ENCODE measurements at places on chromosomes 11 and 22.

GRCh38 chr22:30822216-30823014 is 127.7 kb downstream of the OSBP2 start:
- DNase-seq, result peak; percentile 55

DNA sequence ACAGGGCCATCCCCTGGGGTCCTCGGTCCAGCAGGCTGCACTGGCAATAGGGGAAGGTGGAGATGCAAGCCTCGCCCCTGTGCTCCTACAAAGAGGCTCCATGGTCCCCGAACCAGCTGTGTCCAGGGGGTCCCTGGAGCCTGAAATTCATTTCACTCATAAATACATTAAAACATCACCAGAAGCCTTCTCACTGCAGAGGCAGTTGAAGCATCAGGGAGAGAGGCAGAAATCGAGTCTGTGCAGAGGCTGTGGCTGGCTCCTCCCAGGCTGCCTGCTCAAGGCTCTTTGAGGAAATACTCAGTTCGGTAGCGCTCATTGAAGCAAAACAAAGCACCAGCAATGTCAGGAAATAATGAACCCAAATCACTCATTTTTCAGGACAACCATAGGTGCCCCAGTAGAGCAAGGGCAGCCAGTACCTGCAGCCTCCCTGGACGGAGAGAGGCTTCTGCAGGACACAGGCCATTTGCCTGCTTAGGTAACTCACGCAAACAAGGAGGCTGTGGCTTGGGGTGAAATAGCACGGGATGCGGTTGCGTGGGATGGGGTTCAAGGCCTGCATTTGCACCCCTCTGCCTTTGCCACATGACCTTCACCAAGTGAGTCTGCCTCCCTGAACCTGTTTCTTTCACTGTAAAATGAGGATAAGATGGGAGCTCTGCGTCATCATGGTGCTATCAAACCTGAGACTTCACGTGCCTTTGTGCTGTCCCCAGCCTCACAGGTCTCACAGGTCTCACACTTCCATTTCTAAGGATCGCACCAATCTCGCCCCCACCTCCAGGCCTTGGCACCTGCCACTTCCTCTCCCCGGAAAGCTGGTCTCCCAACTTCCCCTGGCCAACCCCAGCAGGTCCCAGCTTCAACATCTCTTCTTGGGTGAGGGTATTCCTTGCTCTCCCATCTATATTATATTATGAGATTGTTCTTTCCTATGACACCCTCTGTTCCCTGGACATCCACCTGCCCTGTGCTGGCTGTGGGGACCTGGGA is 84.3 kb upstream of the SHISAL1 start:
- DNase-seq, result no peak

GRCh38 chr11:27266125-27266524 is 96.9 kb downstream of the CCDC34 start:
- no peak for DNase-seq

GRCh38 chr11:110712659-110713448 is 617 bp upstream of the ARHGAP20 start:
- DNase-seq, result peak; percentile 46

- DNase-seq, result no peak
These were observed 36.4 kb downstream of the KCNJ4 start for GRCh38 chr22:38418589-38418988.

DNA sequence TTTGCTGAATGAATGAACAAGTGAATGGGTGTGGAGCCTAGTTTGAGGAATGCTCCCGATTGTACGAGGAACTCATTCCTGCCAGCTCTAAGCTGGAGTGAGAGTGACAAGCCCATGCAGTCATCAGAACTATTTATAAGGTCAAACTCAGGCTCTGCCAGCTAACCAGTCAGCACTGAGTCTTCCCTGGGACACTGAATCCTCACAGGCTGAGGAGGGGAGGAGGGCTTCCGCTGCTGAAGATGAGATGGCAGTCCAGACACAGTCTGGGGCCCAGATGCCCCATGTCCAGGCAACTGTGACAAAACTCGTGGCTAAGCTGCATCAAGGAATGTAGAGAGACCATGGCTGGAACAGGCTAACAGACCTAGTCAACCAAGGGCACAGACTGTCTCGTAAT is 4.0 kb downstream of the LRP4 start:
- peak; percentile 77 for DNase-seq

DNA sequence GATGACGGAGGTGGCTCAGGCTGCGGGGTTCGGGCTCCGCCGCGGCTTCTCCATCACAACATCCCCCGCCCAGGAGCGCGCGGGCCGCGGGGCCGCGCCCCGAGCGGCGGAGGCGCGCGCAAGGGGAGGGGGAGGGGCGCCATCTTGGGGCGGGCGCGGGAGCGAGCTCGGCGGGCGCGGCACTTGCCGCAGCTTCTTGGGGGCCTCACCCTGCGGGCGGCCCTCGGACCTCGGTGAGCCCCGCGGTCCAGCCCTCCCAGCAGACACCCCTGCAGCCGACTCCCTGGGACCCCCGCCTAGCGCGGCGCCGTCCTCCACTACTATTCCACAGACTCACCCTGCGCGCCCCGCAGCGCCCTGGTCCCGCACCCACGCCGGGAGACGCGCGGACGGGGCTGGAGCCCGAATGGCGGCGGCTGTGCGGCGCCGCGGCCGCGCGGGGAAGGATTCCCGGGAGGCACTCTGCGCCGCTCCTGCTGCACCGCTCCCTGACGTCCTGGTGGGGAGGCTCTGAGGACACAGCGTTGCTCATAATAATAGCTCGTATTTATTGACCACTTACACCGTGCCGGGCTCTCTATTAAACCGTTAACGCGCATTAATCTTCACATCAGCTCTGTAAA is at the start of gene APBB1:
Gene APBB1 (minus strand): TSS at position 86 of the 623 bp plus-strand sequence. CDS start 7,747 bp downstream, outside the sequence.
- peak; percentile 92 for DNase-seq

DNA sequence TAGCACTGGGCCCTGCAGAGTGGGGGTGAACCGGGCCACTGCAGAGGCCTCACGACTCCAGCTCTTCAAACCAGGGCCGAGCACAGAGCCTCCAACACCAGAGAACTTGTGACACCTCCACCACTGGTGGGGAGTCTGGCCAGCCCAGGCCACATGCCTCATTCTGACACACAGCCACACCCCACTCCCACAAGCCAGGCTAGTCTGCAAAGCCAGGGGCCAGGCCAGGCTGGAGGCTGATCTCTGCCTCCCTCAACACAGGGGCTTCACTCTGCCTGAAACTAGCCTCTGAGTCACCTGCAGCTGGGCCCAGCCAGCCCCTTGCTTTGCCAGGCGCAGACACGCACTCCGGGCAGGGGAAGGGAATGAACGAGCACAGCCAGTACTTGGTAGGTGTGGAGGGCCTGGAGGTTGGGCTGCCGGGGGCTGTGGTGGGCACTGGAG is 102.9 kb downstream of the MED15 start:
- DNase-seq, result no peak

GRCh38 chr11:63472372-63472771 is 18.6 kb downstream of the PLAAT5 start:
- no peak for DNase-seq

DNA sequence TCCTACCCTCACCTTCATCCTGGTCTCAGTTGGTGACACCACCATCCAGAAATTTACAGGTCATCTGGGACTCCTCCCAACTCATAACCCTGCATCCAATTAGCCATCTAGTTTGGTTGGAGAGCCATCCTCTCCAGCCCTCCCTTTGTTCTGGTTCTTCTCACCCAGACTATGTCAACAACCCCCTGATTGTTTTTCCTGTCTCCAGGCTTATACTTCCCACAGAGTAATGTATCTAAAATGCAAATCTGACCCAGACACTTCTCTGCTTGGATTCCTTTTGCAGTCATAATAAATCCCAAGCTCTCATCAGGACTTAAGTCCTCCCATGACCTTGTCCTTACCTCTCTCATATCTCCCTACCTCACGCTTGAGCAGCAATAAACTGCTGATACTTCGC is 3.0 kb downstream of the TTC12 start:
- no peak for DNase-seq

DNA sequence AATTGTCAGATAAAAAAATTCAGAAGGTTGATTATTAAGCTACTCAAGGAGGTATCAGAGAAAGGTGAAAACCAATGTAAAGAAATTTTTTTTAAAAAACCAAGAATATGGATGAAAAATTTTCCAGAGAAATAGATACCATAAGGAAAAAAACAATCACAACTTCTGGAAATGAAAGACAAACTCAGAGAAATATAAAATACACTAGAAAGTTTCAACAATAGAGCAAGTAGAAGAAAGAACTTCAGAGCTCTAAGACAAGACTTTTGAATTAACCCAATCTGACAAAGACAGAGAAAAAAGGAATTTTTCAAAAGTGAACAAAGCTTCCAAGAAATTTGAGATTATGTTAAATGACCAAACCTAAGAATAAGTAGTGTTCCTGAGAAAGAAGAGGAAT is 62.9 kb upstream of the TEAD1 start:
- DNase-seq, result no peak

GRCh38 chr11:86917589-86917988 is 37.6 kb downstream of the FZD4 start:
- DNase-seq, result no peak

DNA sequence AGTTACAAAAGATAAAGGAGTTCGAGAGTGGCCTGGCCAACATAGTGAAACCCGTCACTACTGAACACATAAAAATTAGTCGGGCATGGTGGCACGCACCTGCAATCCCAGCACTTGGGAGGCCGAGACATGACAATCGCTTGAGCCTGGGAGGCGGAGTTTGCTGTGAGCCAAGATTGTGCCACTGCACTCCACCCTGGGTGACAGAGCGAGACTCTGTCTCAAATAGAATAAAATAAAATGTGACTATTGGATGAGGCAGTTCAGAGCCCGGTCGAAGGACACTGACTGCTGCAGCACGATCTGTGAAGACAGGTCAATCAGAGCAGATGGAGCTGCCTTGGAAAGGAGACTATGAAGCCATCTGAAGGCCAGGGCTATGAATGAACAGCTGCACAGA is 37.7 kb upstream of the ANO1 start:
- DNase-seq, result no peak

- no peak for DNase-seq
These were observed 58.5 kb downstream of the FLI1 start for GRCh38 chr11:128752379-128752778.

DNA sequence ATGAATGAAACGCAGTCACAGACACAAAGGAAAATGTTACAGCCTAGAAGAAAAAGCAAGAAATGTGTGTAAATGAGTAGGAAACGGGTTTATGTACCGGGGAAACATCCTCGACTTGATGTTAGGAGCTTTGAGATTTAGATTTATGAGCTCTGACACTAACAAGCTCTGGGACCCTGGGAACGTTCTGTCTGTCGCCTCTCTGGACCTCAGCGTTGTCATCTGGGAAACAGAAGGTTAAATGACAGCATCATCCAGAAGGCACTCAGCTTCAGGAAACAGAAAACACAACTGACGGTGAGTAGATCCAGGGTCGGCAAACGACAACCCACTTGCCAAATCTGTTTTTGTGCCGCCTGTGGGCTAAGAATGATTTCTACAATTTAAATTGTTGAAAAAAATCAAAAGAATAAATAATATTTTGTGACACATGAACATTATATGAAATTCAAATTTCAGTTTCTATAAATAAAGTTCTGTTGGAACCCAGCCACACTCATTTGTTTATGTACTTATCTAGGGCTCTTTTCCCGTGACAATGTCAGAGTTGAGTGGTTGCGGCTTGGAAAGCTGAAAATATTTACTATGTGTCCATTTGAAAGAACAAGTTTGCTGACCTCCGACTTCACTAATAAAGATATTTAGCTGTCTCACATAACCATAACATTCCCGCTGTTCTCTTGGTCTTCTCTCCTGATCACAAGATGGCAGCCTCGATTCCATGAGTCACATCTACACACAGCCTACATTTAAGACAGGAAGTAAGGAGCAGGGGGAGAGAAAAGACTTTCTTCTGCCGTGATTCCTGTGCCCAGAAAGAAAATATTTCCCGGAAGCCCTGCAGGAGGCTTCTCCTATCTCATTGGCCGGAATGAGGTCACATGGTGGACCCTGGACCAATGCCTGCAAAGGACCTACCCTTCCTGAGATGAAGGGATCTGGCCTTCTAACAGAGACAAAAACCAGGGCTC is 47.1 kb upstream of the SYT13 start:
- DNase-seq, result peak; percentile 83

- DNase-seq, result no peak
These were observed 109.1 kb upstream of the TIMP3 start for GRCh38 chr22:32692371-32692770.

DNA sequence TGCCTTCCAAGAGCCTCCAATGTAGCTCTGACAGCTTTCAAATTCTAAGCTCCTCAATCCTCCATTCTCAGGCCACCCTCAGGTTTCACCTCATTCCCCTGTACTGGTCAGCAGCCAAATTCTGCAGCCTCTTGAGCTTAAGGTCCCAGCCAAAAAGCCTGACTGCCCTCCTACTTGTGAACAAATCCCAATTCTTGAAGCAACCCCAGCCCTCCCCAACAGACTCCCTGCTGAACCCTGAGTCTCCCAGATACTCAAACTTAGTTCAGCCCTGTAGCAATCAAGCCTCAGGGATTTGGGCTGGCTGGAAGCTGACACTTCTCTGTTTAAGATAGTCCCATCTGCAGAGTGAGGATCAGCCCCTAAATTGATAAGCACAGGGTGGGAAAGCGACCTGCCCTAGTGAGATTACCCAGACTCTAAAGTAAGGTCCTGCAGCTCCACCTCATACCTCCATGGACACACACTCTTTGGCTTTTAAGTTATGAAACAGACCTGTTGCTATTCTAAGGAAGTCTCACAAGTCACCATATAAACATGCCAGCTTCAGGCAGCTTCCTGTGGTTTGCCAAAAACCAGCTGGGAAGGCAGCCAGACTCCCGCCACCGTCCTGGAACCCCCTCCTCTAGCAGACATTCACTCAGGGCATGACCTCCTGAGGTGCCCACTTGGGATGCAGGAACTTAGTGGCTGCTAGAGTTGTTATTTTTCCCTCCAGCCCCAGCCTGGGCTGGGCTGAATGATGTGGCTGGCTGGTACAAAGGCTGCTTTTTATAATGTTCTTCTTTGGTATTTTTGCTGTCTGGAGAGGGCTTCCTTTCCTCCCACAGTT is 82.5 kb upstream of the PICALM start:
- DNase-seq, result no peak

- peak; percentile 62 for DNase-seq
These were observed 3.7 kb upstream of the RELT start for GRCh38 chr11:73372375-73372993.

- peak; percentile 17 for DNase-seq
These were observed 775 bp downstream of the LPXN start for GRCh38 chr11:58574881-58575280.

- DNase-seq, result no peak
These were observed 174.2 kb downstream of the ETS1 start for GRCh38 chr11:128412847-128413791.

DNA sequence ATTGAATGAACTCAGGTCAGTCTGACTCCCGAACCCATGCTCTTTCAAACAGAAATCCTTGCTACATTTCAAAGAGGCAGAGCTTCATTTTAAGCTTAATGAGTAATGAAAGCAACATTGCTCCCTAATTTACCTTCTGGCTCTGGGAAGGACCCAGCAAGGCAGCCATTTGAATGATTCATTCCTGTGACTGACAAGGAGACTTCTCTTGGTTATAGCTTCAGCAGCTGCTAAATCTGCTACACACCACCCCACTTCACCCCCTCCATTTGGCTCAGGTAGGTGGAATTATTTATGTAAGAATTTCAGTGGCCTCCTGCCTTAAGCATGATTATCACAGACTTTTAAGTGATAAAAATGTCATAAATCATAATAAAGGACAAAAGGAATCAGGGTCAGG is 117.7 kb downstream of the KCNC1 start:
- no peak for DNase-seq

GRCh38 chr11:36567694-36568093 is at the start of gene RAG1:
TSS of gene RAG1 (plus strand) at chr11:36568007. CDS start at chr11:36573305, 5,298 bp downstream.
- DNase-seq, result no peak

Measured in AG08396 (cell line).